Fibroblast of the aortic adventitia (primary cell): ENCODE measurements at places on chromosomes 16 and 17.

DNA sequence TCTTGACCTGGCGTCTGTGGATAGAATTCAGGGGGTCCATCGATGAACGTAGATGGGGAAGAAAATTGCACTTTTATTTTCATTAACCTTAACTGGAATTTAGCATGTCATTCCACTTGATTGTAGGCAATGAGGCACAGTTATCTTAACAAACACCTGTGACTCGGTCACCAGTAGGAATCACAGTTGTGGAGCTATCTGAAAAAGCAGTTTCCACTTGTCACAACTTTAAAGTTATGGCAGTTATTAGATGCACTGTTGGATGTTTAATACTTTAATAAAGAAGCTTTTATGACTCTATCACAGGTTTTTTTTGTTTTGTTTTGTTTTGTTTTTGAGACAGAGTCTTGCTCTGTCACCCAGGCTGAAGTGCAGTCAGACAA lies 83.7 kb upstream of the LGALS9 start:
- no peak for DNase-seq

- no peak for DNase-seq
Measured at GRCh38 chr17:151886-152859, 14.8 kb downstream of the SCGB1C2 start.

DNA sequence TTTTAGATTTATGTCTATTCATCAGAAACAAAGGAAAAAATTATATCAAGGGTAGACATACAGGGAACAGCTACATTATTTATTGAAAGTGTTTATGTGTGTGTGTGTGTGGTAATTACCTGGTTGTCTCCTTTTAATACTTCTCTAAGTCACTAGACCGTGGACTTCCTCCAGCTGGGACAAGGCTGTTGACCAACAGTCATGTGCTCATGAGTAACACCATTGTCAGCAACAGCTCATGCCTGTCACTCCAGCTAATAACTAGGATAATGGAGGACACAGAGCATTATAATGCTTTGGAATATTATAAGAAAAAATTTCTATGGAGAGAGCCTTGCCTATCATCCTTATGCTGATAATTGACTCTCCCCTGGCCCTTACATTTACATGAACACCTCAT lies 125.3 kb upstream of the SALL1 start:
- no peak for DNase-seq

DNA sequence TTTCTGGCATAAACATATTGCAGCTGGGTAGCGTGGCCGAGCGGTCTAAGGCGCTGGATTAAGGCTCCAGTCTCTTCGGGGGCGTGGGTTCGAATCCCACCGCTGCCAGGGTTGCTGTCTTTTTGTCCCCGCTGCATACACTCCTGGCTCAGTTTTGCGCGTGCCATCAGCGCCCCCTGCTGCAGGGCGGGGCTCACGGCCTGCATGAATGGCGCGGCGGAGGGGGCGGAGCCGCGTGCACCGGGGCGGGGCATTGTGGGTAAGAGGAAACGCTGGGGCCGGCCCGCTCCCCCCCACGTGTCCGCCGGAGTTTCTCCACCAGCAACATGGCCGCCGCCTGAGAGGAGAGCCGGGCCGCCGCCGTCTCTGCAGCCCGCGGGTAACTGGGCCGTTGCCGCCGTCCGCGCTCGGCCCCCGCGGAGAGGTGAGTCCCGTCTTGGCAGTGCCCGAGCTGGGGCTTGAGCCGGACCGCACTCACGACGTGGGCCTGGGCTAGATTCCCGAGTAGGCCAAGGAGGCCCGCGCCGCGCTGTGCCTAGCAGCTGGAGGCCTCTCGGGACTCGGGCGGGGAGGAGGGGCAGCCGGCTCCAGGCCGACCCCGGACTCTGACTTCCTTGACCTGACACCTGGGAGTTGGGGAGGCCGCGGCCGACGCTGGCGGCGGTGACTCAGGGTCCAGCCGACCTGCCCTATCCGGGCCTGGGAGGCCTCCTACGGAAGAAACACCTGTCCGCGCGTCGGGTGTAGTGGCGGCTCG lies at the start of gene POLR3E:
Gene POLR3E, plus strand, starts transcription at position 296 of the 757 bp plus-strand sequence. CDS start 5,560 bp downstream, outside the sequence.
- DNase-seq, result peak; percentile 97

DNA sequence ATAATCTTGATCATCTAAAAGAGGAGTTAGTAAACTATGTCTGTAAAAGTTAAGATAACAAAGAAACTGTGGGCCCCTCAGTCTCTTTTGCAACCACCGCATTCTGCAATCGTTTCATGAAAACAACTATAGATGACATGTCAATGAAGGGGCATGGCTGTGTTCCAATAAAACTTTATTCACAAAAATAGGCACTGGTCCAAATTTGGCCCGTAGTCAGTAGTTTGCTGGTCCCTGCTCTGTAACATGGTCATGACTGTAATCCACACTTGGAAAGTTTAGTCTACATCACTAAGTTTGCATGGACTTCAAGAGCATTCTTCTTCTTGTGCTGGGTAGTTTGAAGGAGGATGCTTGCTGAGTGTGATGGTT lies 299.3 kb upstream of the PSMD7 start:
- DNase-seq, result no peak

DNA sequence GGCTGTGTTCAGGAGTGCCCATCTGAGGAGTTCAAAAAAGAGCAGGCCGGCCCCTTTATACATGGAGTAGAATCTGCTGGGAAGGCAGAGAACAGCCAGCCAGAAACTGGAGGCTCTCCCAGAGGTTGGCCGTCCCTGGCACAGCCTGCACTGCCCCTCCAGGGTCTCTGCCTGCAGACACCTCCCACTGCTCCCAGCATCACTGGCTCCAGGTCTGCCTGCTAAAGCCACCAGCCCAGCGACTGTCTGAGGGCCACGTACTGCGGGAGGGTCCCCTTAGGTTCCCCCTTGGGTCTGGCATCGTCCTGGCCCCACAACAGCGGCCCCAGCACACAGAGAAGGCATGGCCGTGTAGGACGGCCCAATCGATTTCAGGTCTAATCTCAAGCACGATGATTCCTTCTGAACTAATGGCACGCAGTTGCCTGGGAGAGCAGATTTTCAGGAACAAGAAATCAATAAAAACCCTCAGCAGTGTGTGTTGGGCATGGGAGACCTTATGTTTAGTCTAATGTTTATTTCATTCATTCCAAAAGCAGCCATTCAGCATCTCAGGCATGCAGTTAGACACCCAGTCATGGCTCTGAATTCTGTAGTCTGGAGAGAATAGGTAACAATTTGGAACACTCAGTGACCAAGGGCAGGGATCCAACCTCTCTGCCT lies 95.6 kb downstream of the PGS1 start:
- no peak for DNase-seq

- DNase-seq, result peak; percentile 47
Measured at GRCh38 chr17:45382226-45382625, 50.4 kb downstream of the ARHGAP27 start.

DNA sequence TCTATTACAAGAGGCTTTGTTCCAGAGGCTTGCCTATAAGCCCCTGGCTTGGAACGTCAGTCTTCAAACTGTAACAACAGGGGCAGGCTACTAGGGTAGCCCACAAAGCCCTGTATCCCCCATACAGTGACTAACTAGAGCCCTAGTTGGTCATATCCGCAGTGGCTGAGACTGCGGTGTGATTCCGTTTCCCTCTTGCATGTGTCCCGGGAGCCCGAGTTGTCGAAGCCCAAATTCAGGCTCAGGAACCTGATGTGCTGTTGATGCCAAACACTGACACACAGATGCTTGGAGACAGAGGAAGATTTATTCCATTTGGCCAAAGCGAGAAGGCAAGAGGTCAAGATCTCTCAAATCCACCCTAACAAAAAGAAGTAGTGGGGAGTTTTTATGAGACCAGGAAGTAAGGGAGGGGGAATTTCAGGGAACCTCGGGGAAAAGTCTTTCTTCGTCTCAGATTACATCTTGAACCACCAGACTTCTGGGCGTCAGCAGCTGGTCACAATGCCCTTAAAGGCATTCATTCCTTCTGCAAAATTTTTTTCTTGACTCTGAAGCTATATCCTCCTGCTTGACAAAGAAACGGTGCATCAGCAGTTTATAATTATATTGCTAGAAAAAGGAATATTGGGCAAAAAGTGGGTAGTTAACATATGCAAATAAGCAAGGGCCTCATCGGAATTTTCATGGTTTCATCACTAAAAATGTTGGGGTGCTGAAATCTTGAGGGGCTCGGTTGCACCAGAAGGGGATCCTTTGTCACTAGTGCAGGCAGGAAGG lies 879 bp downstream of the SLFN5 start:
- peak; percentile 83 for DNase-seq

DNA sequence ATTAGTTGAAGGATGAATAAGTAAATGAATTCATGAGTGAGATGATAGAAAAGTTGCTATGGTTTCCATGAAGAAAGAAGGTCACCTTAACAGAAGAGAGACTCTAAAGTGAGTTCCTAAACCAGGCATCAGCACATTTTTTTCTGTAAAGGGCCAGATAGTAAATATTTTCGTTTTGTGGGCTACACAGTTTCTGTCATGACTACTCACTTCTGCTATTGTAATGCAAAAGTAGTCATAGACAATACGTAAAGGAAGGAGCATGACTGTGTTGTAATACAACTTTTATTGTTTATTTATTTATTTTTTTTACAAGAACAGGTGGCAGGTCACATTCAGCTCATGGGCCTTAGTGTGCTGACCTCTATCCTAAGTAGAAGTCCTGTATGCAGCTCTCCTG lies 426.1 kb upstream of the DYNLRB2 start:
- no peak for DNase-seq

GRCh38 chr17:82598256-82599119 lies 49.8 kb downstream of the WDR45B start:
- DNase-seq, result peak; percentile 27

GRCh38 chr16:2474877-2475412 lies at the start of gene TBC1D24:
Gene TBC1D24, plus strand, starts transcription at chr16:2475127. Its CDS starts 21,022 bp downstream, at chr16:2496149.
- peak; percentile 73 for DNase-seq

DNA sequence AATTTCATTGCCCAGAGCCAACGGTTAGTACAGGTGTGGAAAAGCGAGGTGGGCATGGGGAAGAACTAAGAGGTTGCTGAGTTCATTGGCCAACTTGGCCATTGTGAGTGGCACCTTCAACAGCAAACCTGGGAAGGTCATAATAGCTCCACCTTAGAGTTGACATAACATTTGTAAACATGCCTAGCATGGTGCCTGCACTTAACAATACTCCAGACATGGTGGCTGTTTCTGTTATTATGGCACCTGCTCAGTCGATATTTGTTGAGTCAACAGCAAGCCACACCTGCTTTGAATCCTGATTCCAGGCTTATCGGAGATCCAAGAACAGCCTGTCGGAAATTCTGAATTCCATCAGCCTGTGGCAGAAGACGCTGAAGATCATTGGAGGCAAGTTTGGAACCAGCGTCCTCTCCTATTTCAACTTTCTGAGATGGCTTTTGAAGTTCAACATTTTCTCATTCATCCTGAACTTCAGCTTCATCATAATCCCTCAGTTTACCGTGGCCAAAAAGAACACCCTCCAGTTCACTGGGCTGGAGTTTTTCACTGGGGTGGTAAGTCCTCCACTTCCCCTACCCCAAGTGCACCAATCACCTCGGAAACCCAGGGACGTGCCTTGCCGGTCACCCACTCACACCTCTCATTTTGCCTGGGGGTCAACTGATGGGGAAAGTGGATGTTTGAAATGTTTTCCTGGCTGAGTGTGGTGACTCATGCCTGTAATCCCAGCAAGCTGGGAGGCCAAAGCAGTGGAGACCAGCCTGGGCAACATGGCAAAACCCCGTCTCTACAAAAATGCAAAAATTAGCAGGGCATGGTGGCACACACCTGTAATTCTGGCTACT lies 46.0 kb downstream of the TMC5 start:
- DNase-seq, result no peak

DNA sequence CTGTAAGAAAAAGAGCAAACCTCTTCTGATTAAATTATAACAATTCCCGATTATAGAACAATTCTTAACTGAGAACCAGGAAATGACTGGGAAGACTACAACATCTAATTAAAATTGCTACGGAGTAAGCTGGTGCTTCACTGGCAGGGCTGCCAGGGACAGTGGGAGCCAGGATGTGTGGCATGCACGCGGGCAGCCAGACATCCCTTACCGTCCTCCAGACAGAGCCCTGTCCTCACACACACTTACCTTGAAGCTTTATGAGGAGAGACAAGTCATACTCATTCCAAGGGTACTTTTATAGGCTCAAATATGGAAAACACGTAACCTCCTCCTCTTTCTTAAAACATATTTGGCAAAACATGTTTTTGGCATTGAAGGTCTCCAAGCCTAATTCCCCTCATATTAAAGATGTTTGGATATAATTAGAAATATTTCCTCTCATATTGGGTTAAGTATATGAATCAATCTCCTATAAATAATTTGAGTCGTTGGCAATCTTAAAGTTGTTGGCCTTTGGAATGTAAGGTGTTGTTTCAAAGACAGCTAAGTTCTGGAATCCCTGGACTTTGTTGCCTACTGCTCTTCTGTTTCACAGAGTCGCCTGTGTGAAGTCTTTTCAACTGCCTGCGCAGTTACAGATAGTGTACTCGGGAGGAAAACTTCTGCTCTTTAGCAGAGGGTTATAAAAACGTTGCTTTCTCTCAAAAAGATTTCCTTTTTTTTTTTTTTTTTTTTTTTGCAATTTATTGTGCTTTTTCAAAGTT lies at the start of gene MYH1:
Gene MYH1, minus strand, starts transcription at position 272 of the 767 bp plus-strand sequence. CDS start 1,900 bp downstream, outside the sequence.
- no peak for DNase-seq

GRCh38 chr17:42460371-42460770 lies 1.7 kb downstream of the ATP6V0A1 start:
- DNase-seq, result no peak

- no peak for DNase-seq
Measured at GRCh38 chr17:13492737-13493122, 109.0 kb downstream of the HS3ST3A1 start.

- no peak for DNase-seq
Measured at GRCh38 chr17:19288453-19288852, 51.3 kb downstream of the EPN2 start.

GRCh38 chr17:45801421-45801820 lies 17.3 kb downstream of the CRHR1 start:
- no peak for DNase-seq

- no peak for DNase-seq
Measured at GRCh38 chr16:1466968-1467521, 7.8 kb downstream of the CLCN7 start.

DNA sequence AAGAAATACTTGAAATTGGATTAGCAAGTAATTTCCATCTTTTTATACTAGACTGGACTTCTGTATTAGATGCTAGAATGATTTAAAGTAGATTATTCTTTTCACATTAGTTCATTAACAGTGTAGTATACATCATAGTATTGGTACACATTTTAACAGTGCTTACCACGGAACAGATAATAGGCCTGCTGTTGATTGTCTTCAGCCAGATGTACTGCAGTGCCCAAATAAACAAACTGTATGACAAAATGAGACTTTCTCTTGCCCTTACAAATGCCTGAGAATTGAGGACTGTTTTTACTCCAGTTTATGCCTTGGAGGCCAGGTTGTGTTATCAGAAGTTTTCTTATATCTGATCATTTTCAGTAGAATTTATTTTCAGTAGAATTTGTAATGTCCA lies 631 bp downstream of the EVI2A start:
- DNase-seq, result peak; percentile 49

GRCh38 chr16:69270395-69270794 lies 40.8 kb upstream of the VPS4A start:
- peak; percentile 30 for DNase-seq

GRCh38 chr17:34201225-34201624 lies 53.9 kb upstream of the CCL2 start:
- DNase-seq, result no peak

GRCh38 chr16:83501481-83501880 lies 306.3 kb upstream of the HSBP1 start:
- DNase-seq, result no peak
